WERI-Rb-1 (cell line): ENCODE measurements at places on chromosomes 13 and 19.

DNA sequence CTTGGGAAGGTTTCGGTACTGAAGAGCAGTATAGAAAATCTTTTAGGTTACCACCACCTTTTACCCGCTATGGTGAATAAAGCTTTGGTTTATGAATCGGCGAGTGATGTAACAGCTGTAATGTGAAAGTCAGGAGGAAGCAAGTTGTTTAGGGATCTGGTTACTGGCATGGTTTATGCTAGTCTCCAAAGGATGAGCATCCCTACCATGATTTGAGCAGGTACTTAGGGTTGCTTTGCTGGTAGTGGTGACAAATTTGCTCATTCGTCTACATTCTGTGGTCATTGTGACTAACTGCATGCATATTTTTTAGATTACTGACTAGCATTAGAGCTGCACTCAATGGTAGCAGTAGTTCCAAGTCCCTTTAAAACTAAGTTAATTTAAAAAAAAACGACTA lies 104.1 kb downstream of the FRY start:
- no peak for DNase-seq

DNA sequence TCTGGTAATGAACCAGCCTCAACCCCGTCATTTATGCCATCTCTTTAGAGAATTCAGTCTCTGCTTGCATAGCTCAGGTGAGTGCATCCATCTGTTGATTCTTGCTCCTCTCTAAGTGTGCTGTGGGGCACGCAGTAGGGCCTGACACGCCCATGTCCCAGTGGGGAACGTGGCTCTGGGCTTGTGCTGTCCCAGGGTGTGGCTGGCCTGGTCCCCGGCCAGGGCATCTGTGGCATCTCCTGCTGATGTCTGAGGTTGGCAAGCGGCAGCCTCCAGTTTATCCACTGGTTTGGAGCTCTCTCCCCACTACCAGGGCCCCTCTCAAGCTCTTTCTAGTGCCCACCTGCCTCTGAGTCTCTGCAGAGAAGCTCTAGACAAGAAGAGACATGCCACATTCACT lies 146.6 kb upstream of the GJB6 start:
- DNase-seq: no peak

- DNase-seq: no peak
Measured at GRCh38 chr19:42132030-42132628, at the start of gene POU2F2. TSS of gene POU2F2 (minus strand) at chr19:42132446. CDS start at chr19:42132411, 35 bp downstream.

DNA sequence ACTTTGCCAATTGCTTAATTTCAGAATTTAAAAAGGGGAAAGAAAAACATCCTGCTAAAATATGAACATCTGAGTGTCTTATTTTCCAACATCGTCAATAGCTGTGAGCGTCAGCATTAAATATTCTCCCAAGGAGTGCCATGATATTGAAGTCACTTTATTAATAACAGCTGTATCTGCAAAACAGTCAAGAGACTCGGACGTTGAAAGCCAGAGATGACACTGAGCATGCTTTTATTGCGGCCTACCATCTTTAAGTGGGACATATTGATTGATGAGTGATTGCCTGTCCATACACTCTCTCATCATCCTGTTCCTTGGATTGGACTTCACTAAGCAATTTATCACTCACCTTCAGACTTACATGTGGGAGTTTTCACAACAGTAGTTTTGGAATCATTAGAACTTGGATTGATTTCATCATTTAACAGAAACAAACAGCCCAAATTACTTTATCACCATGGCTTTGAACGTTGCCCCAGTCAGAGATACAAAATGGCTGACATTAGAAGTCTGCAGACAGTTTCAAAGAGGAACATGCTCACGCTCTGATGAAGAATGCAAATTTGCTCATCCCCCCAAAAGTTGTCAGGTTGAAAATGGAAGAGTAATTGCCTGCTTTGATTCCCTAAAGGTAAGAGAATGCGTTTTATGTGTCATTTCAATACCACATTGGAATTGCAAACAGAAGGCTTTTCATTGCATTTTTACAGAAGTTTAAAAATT lies 53.8 kb downstream of the MBNL2 start:
- DNase-seq: no peak

GRCh38 chr19:58248886-58249285 lies 20.2 kb downstream of the ZNF544 start:
- DNase-seq: no peak

DNA sequence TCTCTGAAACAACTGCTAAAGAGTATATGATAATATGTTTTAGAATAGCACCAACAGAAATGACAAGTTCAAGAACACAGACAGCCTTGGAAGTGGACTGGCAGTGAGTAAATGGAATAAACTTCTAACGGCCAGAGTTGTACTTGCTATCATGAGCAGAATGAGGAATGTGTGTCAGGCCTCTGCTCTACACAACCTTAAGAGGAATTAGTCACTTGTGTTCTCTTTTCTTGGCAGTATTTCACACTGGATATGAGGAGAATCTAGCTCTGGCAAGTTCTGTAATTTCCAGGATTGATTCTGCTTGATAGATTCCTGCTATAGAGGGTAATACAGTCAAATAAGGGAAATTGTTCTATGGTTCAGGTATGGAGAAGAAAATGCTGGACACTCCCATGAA lies 757.3 kb downstream of the EFNB2 start:
- no peak for DNase-seq

DNA sequence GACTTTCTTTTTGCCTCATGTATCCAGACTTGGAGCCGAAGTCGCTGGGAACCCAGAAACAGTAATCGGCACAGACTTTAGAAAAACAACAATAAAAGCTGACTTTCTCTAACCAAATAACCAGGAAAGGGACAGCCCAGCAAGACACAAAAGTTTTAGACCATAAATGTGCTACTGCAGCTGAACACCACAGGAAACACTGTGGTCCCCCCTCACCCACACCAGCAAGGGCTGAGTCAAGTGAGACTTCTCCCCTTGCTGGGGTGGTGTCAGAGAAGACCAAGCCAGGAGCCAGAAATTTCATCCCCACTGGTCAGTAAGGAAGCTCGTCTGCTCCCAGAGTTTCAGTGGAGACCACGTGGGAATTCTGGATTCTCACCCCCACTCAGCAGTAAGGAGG lies 70.6 kb downstream of the ESD start:
- no peak for DNase-seq

DNA sequence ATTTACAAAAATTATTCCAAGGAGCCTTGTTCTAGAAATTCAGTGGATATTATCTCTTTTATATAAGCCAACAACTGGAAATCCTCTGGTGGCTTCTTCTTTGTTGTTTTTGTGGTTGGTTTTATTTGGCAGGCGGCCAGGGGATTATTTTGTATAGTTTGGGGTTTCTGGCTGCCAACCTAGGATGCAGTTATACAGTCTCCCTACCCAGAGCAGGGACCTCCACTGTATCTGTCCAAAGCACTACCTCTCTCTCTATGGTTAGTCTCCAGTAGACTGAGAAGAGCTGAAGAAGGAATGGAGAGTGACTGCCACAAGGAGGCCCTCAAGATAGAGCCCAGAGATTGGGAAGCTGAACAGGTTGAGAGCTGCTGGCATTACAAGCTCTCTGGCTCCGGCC lies 80.2 kb downstream of the ZAR1L start:
- DNase-seq: no peak

GRCh38 chr19:3580156-3580934 lies 4.9 kb upstream of the GIPC3 start:
- no peak for DNase-seq

GRCh38 chr13:70125693-70126092 lies 17.4 kb upstream of the KLHL1 start:
- no peak for DNase-seq

GRCh38 chr19:51158474-51159129 lies 16.5 kb downstream of the SIGLEC7 start:
- DNase-seq: peak; percentile 51

GRCh38 chr13:32545083-32545482 lies 6.5 kb upstream of the N4BP2L2 start:
- no peak for DNase-seq

- DNase-seq: no peak
Measured at GRCh38 chr19:53864308-53864836, 3.3 kb upstream of the MYADM start.

DNA sequence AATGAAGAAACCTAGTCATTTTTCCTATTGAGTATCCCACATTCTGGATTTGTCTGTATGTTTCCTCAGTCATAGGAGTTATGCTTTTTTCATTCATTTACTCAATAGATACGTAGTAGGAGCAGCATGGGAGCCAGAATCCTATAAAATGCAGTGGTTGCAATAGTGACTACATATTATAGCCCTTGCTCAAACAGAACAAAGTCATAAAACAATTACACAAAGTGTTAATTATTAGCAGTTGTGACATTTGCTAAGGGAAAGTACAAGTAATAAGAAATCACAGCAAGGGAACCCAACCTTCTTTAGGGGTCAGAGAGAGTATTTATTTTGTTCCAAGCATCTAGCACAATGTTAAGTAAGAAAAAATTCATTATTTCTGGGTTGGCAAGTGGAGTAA lies 27.7 kb upstream of the POU4F1 start:
- DNase-seq: no peak

GRCh38 chr19:13669780-13670355 lies 94.5 kb upstream of the MRI1 start:
- no peak for DNase-seq

GRCh38 chr13:21164631-21165030 lies 11.7 kb downstream of the SKA3 start:
- no peak for DNase-seq

DNA sequence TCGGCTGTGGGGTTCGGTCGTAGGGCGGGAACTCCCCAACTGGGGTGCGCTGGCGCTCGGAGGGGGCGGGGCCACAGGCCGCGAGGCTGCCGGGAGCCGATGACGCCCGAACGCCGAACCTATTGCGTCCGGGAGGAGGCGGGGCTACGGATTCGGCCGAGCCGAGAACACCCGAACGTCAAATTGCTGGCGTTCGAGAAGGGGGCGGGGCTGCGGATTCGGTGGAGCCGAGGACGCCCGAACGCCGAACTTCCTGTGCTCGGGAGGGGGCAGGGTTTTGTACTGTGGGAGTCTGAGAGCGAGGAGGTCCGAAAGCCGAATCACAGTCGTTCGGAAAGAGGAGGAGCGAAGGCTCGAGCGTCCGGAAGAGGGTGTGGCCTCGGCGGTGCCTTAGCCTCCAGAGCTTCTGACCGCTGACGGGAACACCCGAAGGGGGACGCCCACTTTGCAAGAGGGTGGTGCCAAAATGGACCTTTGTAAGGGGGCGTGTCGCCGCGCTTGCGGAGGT lies 551 bp upstream of the TSEN34 start:
- peak; percentile 98 for DNase-seq

DNA sequence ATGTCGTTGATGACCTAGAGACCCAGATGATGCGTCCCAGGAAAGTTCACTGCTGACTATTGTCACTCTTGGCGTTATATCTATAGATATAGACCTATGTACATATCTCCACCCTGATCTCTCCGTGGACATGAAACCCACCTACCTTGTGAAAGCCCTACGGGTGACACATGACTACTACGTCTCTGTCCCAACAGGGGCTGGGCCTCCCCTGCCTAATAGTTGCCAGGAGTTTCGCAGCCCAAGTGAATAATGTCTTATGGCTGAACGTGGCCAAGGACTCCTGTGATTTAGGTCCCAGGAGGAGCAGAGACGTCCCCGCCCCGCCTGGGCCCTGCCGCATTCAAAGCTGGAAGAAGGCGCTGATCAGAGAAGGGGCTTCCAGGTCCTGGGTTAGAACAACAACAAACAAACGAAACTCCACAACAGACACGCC lies 4.9 kb upstream of the POU4F1 start:
- no peak for DNase-seq

DNA sequence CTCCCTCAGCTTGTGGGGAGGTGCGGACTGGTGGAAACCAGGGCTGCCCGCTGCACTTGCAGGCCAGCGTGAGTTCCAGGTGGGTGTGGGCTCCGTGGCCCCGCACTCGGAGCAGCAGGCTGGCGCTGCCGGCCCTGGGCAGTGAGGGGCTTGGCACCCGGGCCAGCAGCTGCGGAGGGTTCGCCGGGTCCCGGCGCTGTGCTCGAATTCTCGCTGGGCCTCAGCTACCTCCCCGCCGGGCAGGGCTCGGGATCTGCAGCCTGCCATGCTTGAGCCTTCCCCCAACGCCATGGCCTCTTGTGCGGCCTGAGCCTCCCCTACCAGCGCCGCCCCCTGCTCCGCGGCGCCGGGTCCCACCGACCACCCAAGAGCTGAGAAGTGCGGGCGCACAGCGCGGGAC lies 71.6 kb upstream of the ADGRL1 start:
- no peak for DNase-seq

GRCh38 chr13:111973186-111973585 lies 93.8 kb upstream of the SOX1 start:
- DNase-seq: no peak

DNA sequence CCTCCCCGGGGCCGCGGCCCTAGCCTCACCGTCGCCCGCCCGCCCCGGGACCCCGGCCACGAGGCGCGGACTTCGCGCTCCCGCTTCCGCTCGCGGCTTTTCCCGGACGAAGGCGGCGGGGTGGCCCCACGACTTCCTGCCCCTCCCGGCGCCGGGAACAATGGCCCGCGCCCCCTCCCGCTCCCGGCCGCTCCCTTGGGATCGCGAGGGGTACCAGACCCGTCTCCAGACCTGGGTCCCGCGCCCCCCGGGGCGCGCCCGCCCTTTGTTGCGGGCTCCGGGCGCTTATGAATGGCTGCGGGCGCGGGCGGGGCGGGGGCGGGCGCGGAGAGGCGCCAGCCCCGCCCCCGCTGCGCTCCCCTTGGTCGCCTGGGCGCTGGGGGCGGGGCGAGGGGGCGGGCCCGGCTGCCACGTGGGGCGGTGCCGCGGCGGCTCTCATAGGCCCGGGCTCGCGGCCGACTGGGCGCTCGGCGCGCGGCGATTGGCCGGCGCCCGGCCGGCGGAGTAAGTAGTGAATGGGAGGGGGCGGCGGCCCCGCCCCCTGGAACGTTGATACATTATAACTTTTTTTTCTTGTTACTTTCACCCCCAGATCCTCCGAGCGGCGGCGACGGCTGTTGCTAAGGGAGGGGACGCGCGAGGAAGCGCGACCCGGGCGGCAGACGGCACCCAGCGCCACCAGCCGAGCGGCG lies 1.1 kb downstream of the MIDN start:
- peak; percentile 91 for DNase-seq

GRCh38 chr13:109481040-109481439 lies 305.3 kb downstream of the IRS2 start:
- DNase-seq: no peak

DNA sequence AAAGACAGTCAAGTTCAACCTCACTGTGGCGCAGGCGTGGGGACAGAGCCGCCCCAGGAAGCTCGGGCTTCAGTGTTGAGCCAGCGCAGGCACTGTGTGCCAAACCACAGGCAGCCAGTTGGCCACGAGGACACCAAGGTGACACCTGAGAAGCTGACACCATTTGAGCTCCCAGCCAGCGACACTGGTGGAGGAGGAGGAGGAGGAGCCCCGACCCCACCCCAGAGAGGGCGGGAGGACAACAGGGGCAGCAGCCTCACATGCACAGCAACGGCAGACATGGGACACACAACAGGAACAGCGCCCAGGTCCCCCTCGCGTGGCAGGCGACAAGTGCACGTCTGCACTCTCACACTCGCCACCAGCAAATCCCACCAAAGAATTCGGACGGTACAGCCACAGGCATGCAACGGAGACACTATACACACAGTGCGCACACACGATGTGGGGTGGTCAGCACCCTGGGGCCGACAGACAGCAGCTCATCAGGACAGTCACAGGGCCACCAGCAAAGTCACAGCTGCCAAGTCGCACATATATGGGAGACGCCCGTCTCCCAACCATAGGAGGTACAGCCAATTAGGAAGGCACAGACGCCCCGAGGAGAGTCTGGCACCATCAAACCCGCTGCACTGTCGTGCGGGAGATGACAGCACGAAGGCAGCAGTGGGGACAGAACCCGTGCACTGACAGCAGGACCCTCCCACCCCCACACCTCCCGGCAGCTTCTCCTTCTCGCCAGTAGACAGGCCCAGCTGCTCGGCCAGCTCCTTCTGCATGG lies 3.4 kb downstream of the EIF3G start:
- DNase-seq: no peak
